GM04503 (cell line): ENCODE measurements at places on chromosomes 16 and 17.

DNA sequence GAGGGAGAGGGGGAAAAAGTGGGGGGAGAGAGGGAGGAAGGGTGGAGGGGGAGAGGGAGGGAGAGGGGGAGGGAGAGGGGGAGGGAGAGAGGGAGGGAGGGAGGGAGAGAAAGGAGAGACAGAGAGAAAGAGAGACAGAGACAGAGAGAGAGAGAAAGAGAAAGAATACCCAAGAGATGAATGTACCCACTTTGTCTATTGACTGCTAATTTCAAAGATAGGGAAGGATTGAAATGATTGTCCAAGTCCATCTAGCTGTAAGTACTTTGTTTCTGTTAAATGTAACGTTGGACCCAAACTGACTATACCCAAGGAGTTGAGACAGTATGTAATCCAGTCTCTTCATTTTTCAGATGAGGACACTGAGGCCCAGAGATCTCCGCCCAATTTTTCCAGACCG lies 374.9 kb downstream of the GRIN2A start:
- DNase-seq, result no peak

GRCh38 chr17:71710816-71711215 lies 410.0 kb upstream of the SOX9 start:
- DNase-seq, result no peak

GRCh38 chr17:68346448-68346847 lies 55.2 kb downstream of the ARSG start:
- no peak for DNase-seq

- no peak for DNase-seq
Measured at GRCh38 chr16:1154291-1154886, 1.5 kb downstream of the CACNA1H start.

GRCh38 chr16:67881621-67882161 lies 3.0 kb upstream of the NRN1L start:
- DNase-seq, result no peak

GRCh38 chr16:50335196-50335958 lies 33.4 kb downstream of the BRD7 start:
- DNase-seq, result no peak

GRCh38 chr16:23564575-23565363 lies 7.2 kb downstream of the UBFD1 start:
- DNase-seq, result no peak

DNA sequence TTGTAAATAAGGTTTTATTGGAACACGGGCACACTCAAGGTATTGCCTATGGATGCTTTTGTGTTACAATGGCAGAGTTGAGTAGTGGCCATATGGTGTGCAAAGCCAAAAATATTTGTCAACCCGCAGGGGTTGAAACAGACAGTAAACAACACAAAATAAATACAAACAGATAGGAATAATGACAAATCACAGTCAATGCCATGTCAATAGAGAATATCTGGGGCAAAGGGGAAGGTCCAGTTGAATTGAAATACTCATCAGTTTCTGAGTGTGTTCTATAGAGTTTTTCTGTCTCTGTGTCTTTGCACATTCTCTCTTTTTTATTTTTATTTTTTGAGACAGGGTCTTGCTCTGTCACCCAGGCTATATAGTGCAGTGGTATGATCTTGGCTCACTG lies 37.5 kb downstream of the PITPNC1 start:
- DNase-seq, result no peak

DNA sequence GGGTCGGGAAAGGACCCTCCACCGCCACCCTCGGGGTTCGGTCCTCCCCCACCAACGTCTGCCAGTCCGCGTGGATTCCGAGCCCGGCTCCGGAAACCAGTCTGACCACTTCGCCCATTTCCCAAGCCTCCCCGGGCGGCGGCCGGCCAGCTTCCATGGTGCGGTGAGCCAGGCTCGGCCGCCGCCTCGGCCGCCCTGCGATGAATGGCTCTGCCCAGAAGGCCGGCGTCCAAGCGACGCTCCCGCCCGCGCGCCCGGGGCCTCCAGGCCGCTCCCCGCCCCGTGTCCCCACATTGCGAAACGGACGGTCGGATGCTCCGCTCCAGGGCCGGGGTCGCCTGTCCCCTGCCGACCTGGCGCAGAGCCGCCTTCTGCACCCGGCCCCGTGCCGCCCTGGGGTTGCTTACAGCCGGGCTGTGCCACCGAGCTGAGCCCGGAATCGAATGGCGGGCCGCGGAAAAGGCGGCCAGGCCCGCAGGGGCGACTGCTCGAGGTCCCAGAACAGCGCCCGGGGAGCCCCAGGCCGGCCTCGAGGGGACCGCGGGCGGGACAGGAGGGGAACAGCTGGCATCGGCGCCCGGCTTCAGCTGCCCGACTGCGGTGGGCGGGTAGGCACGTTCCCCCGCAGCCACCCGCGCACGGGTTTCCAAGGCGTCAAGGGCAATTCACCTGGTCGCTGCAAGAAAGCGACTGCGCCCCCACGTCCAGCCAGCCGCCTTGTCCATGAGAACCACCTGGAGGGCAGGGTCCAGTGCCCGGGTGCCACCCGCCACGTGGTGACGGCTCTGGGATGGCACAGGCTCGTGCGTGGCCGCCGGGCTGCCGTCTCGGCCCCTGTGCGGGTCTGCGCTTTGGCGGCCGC lies 18.3 kb upstream of the CBX8 start:
- no peak for DNase-seq

- DNase-seq, result no peak
Measured at GRCh38 chr16:20850981-20851380, 44.7 kb downstream of the REXO5 start.

GRCh38 chr16:74451951-74452758 lies 30.9 kb upstream of the CLEC18B start:
- DNase-seq, result no peak

- no peak for DNase-seq
Measured at GRCh38 chr17:55414983-55415382, 6.7 kb downstream of the MMD start.

GRCh38 chr17:31997005-31997404 lies 10.2 kb upstream of the LRRC37B start:
- no peak for DNase-seq

GRCh38 chr16:49699841-49700175 lies 156.1 kb downstream of the ZNF423 start:
- no peak for DNase-seq

DNA sequence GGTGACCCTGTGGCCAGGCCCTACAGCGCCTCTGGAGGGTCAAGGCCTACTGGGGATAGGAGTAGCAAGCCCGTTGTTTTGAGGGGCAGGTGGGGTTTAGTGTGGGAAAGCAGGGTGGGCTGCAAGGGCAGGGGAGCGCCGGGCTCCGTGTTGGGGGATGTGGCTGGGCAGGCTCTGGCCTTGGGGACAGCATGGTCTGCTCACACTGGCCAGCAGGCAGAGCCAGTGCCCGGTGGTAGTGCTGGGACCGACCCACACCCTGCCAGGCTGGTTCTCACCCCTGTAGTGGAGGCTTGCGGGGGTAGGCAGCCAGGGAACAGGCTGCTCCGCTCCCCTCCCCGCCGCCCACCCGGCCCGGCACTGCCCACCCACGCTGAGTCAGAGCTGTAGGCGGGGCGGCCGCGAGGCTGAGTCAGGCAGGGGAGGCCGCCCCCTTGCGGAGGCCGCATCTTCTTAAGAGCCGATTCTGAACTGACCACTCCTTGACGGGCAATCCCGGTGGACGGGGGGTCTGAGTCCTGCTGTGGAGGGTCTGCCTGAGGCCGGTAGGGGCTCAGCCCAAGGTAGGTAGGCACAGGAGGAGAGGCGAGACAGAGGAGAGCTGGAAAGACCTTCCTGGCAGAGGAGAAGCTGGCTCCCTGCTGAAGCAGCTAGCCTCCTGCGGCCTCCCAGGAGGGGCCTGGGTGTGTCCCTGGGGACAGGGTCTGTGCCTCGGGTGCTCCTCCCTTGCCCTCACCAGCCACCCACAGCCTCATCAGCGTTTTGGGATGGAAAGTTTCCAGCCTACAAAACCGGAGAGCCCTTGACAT lies 62.4 kb downstream of the BAIAP2 start:
- peak; percentile 30 for DNase-seq

- DNase-seq, result no peak
Measured at GRCh38 chr17:49793309-49793708, 4.8 kb downstream of the KAT7 start.

GRCh38 chr16:19808061-19808641 lies 76.5 kb downstream of the GPRC5B start:
- DNase-seq, result no peak

GRCh38 chr17:37219876-37220606 lies 155.7 kb upstream of the C17orf78 start:
- no peak for DNase-seq

DNA sequence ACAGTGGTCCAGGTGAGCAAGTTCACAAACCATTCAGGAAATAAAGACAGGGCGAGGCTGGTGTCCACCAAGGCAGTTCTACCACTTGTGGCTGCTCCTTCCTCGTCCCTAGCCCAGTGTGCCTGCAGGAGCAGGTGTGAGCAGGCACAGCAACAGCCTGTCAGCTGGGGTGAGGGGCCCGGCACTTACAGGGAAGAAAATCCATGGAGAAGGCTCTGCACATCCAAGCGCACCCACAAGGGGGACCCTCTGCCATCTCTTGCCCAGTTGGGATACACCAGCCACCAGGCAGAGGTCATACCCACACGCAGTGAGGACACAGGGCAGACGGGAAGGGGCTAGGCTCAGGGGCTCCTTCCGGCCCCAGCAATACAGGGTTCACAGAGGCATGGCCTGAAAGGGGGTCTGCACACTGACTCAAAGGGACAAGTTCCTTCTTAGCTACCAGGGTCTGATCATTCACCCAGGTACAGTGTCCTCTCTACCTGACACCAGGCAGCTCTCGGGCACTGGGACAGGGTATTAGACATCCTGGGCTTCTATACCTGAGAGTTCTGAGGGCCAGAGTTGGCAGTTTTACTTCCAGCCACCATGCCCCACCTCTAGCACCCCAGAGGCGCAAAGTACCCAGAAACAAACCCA lies 27.0 kb downstream of the CDIP1 start:
- DNase-seq, result no peak

- no peak for DNase-seq
Measured at GRCh38 chr17:5913032-5913531, 157.1 kb upstream of the WSCD1 start.

DNA sequence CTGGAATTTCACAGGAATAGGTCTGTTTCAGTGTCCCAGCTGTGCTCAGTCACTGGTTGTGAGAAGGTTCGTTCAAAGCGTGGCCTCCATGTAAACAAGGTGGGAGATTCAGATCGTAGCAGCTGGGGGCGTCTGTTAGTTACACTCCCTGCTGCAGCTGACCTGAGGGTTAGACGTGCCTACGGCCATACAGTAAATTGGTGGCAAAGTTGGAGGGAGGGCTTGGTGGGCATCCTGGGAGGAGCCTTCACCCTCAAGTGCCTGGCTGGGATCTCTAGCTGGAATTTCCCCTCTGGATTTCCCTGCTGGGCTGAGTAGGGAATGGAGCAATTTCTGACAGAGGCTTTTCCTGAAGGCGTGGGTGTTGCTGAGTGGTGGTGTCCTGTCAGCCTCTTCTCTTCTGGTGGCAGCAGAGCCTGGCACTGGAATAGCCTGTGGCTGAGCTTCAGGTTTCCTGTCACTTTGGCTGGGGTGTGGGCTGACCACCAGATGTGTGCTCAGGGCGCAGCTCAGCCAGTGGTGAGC lies 6.4 kb downstream of the FCSK start:
- no peak for DNase-seq

- no peak for DNase-seq
Measured at GRCh38 chr17:36016555-36016954, 1.2 kb downstream of the CCL23 start.

- no peak for DNase-seq
Measured at GRCh38 chr17:607361-608147, 107.1 kb downstream of the VPS53 start.

DNA sequence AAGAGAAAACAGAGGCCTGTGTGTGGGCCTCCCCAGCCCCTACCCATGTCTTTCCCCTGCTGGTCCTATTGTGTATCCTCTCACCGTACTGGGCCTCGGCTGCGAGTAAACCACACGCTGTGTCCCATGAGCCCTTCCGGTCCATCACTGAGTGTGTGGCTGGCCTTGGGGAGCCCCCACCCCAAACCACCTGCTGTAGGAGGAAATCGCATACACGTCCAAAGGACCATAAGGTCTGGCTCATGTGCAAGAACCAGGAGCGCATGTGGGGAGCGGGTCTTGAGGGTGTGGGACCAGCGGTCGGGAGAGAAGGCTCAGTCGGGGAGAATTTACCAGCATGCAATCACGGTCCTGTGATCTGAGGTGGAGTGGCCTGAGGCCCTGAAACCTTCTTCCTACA lies 38.4 kb upstream of the DNAH17 start:
- no peak for DNase-seq

DNA sequence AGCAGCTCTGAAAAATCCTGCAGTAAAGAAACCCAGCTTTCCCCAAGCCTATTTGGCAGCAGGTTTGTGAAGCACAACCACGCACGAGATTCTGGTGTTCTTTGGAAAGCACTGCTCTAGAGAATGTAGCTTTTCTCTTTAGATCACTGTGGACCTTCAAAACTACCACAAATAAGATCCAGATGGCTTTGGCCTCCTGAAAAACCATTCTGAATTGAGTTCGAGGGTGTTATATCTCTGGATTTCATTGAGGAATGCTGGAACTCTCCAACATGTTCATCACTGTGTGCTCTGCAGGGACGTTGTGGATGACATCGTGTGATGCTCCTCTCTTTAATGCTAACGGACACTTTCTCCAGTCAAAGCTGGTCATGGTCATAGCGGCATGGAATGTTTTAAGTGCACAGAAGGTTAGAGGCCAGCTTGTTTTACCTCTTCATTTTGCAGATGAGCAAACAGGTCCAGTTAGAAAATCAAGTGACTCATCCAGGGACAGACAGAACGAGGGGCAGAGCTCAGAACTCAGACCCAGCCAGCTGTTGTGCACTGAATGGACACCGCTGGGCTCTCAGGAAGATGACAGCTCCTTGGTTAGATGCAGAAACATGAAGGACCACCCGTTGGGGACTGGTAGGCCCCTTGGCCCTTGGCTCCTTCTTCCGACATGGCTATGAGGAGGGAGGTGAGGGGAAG lies 37.2 kb downstream of the CCDC42 start:
- peak; percentile 10 for DNase-seq

DNA sequence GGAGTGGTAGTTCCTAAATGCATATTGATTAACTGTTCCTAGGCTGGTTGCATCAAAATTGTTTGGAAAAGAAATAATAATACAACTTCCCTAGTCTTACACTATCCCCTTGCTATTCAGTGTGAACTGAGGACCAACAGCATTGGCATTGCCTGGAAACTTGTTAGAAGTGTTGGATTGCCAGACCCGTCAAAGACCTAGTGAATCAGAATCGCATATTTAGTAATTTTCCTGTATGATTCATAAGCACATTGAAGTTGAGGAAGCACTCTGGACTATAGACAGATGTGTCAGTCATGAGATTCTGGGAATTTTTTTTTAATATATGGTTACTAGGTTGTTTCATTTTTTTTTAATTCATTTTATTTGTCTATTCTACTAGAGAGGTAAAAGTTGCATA lies 34.7 kb upstream of the KCNJ16 start:
- no peak for DNase-seq

DNA sequence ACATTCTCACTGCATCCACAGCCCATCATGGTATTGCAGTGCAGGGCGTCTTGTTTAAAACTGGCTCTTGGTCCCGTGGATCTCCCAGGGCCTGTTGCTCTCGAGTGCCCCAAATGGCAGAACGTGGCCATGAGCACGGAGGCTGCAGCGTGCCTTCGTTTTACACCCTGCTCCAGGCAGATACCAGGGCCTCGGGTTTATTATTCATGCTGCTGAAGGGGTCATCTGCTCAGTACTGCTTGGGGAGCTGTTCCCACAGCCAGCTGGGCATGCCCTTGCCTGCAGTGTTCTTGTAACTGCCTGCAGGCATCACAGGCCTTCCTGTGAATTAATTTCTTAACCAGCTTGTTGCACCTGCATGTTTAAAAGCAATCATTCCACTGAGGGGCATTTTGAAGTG lies 129.7 kb upstream of the CHMP6 start:
- DNase-seq, result no peak
